AG08396 (cell line): ENCODE measurements at places on chromosomes 2 and 18.

DNA sequence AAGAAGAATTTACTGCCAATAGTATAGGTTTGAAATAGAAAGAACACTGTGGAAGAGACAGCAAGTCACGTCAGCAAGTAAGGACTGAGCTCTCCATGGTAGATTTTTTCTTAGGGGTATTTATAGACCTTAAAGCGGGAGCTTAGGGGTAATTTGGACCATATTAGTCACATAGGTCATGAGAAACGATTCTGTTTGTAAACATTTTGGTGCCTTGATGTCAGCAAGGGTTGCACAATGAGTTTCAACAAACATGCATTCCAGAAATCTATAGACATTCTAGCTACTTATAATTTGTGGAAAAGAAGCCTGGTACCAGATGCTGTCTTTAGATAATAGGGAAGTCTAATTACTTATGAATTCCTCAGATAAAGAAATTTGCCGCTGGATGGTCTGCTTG is 624.7 kb downstream of the TDRD15 start:
- peak; percentile 4 for DNase-seq

DNA sequence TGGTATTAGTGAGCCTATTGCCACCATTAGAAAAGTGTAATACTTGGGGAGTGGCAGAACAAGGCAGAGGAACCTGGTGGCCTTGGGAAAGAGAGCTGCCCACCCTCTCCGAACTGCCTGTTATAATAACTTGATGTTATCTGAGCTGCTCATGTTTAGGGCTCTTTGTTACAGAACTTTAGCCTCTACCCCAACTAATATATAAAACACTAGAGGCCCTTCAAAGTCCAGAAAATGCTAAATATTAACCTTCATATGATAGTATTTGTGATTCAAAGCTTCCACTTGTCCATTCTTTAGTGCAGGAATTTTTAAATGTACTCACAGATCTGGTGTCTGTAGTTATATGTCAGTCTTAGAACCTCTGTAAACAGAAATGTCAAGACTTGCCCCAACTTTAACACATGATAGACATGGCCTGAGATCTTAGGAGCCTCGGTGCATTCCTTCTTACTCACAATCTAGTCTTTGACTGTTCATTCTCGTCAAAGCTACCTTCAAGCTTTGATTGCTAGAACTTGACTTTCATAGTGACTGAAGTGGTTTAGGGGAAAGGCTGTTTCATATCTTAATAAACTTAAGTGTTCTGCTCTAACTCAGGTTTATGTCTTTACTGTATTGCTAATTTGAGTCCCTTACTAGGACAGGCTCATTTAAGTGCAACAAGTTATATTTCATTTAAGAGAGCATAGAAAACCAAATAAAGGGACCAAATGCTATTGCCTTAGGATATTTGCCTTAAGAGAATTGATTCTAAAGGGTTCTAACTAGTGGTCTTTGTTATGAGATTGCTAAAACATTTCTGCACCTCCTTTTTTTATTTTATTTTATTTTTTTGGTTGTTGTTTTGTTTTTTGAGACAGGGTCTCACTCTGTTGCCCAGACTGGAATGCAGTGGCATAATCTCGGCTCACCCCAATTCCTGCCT is 41.6 kb downstream of the DDX1 start:
- no peak for DNase-seq

- no peak for DNase-seq
Observed at GRCh38 chr2:158955842-158956365, 12.5 kb upstream of the TANC1 start.

DNA sequence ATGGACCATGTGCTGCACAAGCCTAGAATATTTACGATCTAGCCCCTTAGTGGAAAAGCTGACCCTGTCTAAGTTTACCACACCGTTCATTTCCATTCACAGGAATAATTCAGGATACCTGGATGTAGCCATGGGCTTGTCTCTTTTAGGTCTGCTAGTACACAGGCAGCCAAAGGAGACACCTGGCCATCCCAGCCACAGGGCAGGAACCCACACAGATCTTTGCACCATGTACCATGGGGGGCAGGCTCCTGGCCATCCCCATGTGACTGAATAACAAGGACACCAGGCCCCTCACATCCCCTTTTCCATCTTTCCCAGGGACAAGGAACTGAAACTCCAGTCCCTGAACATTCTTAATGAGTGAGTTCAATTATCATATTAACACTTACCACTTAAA is 467.3 kb upstream of the MYT1L start:
- no peak for DNase-seq

DNA sequence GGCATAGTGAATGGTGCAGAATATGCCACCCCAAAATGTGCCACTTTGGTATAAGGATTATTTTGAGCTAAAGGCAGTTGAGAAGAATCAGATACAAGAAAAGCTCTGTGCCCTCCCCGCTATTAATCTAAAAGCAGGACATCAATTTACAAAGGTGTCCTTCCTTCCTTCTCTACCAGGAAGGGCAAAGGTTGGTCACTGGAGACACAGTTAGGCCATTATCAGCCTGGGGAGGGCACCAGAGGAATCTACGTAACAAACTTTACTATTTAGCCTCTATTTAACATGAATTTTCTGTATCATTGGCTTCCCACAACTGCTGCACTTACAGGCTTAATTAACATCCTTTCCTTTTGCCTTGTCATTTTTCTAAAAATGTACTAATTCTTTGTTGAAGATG is 52.6 kb downstream of the MEP1B start:
- DNase-seq: no peak
